Anterior cingulate cortex (tissue), 58 donors: ENCODE measurements at places on chromosomes 1 and 21.

- DNase-seq = no peak
These were observed 32.8 kb downstream of the DPT start for GRCh38 chr1:168696125-168696760.

GRCh38 chr1:53350853-53351767 lies 23.2 kb upstream of the LRP8 start:
- DNase-seq = no peak

DNA sequence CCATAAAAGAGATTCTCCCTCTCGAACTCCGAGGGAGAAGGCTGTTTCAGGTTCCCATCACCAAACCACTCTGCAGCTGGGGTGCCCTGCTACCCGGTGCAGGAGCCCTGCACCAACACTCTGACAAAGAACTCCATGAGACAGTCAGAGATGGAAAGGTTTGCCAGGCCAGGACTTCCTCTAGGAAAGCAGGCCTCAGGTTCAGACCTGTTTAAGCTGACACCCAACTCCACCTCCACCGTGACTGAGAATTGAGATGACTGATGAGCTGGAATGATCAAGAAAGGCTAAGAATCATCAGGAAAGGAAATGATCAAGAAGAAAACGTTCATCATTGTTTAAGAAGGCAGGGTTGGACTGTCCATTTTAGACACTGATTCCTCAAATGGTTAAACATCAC lies 46.2 kb upstream of the KCNE1 start:
- no peak for DNase-seq

DNA sequence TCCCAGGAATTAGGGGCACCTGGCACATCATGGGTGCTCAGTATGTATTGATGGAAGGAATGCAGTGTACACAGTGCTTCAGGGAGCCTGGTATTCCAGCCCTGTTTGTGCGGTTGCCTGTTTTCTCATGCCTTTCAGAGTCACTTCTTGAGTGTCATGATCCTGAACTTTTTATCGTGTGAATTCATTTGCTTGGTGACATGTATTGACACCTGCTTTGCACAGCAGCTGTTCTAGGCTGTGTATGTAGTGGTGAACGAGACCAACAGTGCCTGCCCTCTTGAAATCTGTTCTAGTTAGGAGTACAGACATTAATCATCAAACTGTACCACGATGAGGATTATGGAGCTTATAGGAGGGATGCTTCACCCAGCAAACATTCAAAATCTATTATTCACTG lies 6.1 kb downstream of the HTR6 start:
- DNase-seq = no peak

- DNase-seq = no peak
These were observed 3.8 kb downstream of the SERTAD4 start for GRCh38 chr1:210236386-210236839.

- no peak for DNase-seq
These were observed 17.3 kb downstream of the RIMS3 start for GRCh38 chr1:40648200-40648599.

GRCh38 chr1:194830387-194830786 lies 1644.0 kb upstream of the B3GALT2 start:
- no peak for DNase-seq

GRCh38 chr1:170562646-170563338 lies 30.8 kb downstream of the GORAB start:
- no peak for DNase-seq

DNA sequence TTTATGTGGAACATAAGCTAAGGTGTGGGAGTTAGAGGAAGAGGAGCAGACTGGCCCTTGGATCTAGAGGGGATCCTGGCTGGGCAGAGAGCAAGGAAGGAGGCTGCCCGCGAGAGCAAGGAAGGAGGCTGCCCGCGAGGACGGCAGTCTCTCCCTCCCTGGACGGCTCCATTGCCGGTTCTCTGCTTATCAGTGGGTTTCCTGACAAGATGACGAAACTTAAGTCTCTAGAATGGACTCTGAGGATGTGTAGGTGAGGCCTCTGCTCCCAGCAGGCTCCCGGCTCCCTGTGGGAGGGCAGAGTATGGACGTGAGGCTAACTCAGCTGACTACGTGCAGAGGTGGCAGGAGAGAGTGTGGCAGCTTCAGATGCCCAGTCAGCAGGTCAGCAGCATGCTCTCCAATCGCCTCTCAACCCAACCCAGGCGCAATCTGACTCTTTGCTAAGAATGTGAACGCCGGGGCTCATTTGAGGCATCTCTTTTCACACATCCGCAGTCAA lies 6.1 kb downstream of the MYBPHL start:
- DNase-seq = no peak

DNA sequence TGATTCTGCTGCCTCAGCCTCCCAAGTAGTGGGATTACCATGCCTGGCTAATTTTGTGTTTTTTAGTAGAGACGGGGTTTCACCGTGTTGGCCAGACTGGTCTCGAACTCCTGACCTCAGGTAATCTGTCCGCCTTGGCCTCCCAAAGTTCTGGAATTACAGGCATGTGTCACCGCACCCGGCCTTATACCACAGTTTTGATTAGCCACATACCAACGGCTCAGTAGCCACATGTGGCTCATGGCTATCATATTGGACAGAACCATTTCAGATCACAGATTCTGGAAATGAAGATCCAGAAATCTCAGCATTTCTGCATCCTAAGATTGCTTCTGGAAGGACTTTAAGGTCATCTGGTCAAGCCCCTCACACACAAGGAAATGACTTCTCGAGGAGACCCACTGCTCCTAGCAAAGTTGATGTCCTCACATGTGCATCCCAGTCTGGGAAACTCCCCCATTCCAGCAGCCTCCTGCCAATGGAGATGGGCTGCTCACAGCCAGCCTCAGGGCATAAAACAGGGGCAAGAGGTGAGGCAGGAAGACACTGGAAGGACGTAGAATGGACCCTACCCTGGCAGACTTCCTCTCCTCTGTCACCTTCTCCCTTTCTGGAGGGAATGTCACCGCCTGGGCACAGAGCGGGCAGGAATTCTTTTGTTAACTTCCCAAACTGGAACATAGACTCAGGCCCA lies 17.5 kb upstream of the CITED4 start:
- DNase-seq = no peak

DNA sequence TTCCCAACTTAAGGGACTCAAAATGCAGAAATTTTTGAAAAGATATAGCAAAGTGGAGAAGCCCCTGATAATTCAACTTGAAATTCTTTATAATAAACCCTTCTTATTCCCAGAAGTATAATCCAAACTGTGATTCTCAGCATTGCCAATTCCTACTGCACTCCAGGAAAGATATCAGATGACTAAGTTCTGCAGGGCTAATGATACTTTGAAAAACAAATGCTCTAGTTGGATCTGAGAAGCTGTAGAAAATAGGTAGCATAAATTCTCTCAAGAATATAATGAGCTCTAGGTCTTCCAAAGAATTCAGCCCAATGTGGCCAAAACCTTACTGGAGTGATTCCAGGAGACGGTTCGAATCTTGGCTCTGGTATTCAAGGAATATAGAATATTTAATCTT lies 294.0 kb upstream of the PTBP2 start:
- no peak for DNase-seq

DNA sequence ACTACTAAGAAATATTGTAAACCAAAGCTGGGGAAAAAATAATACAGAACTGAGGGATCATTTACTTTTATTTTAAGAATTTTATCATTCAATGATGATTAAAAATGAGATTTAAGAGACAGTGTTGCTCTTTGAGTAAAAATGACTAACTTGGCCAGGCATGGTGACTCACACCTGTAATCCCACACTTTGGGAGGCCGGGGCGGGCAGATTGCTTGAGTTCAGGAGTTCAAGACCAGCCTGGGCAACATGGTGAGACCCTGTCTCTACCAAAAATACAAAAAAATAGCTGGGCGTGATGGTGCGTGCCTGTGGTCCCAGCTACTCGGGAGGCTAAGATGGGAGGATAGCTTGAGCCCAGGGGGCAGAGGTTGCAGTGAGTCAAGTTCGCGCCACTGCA lies 21.8 kb upstream of the PLEKHO1 start:
- no peak for DNase-seq

DNA sequence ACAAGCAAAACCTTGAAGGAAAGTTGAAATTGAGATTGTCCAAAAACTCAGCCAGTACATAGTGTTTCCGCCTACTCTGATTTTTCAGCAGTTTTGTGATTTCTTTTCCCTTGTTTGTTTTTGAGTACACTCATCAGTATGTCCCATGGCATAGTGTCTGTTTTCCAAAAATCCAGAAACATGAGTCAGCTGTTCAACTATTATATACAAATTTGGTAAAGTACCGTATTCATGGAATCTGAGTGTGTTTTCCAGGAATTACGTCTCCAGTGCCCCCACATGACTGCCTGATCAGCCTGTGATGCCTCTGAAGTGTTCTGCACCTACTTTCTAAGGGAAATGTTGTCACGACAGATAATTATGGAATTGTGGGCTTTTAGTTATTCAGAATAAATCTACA lies 186.8 kb downstream of the LTN1 start:
- DNase-seq = no peak

- DNase-seq = no peak
These were observed 61.7 kb downstream of the XCL2 start for GRCh38 chr1:168482106-168482505.

- no peak for DNase-seq
These were observed 27.5 kb downstream of the TRIM45 start for GRCh38 chr1:117093870-117094621.

- no peak for DNase-seq
These were observed 1.8 kb downstream of the RAB13 start for GRCh38 chr1:153984123-153984894.

GRCh38 chr1:65971547-65971946 lies 178.9 kb downstream of the PDE4B start:
- no peak for DNase-seq

- DNase-seq = no peak
These were observed 78.9 kb downstream of the OBSCN start for GRCh38 chr1:228286505-228287417.

GRCh38 chr1:85603086-85603880 lies 22.7 kb downstream of the CCN1 start:
- DNase-seq = no peak

GRCh38 chr1:101526813-101527212 lies 290.0 kb downstream of the S1PR1 start:
- no peak for DNase-seq

- DNase-seq = no peak
These were observed 81.5 kb downstream of the MRPS6 start for GRCh38 chr21:34154878-34155277.

GRCh38 chr1:53562981-53563379 lies 103.8 kb downstream of the DMRTB1 start:
- no peak for DNase-seq

GRCh38 chr1:9326596-9326995 lies 33.9 kb downstream of the SPSB1 start:
- no peak for DNase-seq

- DNase-seq = no peak
These were observed 217.7 kb downstream of the RERE start for GRCh38 chr1:8599646-8600212.

DNA sequence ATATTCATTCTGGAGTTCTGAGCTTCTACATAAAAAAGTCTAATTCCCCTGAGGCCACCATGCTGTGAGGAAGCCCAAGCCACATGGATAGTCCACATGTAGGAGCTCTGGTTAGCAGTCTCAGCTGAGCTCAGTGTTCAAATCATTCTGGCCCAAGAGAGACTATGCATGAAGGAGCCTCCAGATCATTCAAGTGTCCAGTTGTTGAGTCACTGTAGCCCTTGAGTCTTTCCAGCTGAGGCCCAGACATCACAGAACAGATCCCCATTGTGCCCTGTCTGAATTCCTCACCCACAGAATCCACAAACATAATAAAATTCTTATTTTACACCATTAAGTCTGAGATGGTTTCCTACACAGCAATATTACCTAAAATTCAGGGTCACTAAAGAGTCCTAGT lies 107.0 kb upstream of the NGF start:
- no peak for DNase-seq

DNA sequence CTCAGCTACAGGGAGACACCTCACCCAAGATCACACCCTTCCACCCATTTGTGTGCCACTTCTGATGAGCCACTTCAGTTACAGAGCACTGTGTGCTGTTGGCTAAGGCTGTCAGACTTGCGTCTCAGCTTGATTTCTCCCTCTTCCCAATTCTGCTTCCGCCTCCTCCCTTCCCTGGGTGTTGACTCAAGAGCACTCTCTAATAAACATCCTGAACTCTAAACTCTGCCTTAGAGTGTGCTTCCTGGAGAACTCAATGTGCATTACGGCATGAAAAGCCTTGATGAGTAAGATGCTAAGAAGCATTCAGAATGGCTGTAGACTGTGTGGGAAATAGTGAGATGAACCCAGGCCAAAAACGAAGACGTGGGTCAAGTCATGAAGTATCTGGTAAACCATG lies 54.9 kb upstream of the S1PR1 start:
- DNase-seq = no peak

- DNase-seq = no peak
These were observed 14.9 kb downstream of the SLC1A7 start for GRCh38 chr1:53127546-53127945.

DNA sequence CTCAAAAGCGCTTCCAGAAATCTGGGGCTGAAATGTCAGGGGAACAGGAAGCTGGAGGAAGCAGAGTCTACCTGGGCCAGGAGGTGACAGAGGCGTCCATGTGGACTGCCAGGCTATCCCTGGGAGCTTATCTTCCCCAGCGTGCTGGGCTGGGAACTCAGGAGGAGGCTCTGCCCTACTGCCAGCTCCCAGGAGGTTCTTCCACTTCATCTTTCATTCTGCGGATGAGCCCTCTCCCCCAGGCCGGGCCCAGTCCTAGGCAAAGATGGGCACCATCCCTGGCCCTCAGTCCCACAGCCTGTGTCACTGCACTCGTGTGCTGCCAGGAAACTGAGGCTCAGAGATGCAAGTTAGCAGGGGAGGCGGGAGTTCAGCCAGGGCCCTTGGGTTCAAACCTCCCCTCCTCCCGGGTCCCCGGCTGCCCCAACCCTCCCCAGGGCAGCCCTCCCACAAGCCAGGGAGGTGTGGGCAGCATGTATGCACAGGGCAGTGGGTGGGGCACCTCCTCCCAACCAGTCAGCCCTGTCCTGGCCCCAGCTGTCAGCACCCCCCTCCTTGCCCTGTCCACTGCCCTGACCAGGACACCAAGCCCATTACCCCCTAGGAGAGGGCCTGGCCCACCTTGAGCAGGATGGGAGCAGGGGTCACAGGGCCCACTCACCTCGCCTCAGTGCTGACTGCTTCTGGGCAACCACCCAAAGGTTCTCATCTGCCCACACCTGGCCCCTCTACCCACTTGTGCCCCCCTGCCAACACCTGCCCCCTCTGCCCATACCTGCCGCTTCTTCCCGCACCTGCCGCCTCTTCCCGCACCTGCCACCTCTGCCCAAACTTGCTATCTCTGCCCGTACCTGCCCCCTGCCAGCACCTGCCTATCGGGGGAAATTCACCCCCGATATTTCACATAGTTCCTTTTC lies 226.0 kb downstream of the NPHP4 start:
- DNase-seq = no peak

DNA sequence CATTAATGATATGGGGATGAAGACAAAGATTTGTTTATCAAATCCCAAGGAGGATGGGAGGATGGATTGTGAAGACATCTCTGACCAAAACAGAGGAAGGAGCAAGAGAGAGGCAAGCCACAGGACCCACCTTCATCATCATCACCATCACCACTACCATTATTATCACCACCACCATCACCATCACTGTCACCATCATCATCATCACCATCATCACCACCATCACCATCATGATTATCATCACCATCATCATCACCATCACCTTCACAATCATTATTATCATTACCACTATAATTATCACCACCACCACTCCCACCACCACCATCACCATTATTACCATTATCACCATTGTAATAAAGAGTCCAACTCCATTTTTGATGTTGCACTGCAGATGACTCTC lies 482.5 kb downstream of the PTPRU start:
- no peak for DNase-seq
